ENCODE measurements at places on chromosomes 3 and 15.

DNA sequence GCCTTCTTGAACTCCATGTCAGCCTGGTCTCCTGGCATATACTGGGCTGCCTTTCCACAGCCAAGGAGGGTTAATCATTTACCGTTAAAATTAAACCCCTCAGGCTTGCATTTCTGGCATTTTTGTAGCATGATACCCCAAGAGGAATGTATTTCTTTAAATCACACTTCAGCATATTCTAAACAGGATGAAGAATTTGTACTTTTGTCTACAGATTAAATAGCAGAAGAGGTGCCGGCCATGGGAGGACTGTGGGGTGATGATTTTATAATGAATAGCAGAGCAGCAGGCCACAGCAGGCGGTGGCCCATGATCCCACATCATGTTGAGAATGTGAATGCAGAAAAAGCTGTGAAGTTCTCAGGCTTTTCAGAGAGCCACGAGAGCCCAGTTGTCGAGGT is 90.2 kb downstream of the ARNT2 start:
- DNase-seq, result no peak

- DNase-seq, result no peak
Observed at GRCh38 chr3:25495726-25496253, 67.7 kb downstream of the RARB start.

DNA sequence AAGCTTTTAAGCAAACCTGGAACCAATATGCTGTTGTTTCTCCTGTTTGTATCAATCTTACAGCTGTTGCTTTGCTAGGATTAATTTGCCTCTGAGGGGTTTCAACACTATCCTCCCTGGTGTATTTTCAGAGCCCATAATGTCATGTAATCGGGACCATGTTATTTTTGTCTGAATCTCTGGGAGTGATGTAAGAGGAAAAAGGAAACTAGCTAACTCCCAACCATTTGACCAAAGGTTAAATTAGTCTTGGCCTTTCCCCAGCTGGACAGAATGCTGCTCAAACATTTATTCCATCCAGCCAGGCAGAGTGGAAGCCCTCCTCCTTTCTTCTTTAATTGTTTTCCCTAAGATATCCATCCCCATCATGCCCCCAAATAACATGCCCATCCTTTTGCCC is 142.2 kb downstream of the ALDH1A2 start:
- DNase-seq, result no peak

GRCh38 chr15:63094495-63094931 is 27.1 kb upstream of the LACTB start:
- no peak for DNase-seq

- DNase-seq, result peak; percentile 8
Observed at GRCh38 chr3:4584456-4585249, 91.5 kb downstream of the ITPR1 start.

DNA sequence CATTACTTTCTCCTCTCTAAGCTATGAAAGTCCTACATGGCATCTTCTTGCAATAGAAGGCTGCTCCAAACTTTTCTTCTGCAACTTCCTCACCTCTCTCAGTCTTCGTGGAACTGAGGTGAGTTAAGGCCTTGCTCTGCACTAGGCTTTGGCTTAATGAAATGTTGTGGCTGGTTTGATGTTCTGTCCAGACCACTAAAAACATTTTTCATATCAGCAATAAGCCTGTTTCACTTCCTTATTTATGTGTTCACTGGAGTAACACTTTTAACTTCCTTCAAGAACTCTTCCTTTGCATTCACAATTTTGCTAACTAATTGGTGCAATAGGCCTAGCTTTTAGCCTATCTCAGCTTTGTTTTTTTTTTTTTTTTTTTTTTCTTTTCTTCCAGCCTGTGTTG is 335.3 kb upstream of the NECTIN3 start:
- DNase-seq, result no peak

GRCh38 chr3:60764870-60765269 is 486.4 kb downstream of the FHIT start:
- DNase-seq, result no peak

DNA sequence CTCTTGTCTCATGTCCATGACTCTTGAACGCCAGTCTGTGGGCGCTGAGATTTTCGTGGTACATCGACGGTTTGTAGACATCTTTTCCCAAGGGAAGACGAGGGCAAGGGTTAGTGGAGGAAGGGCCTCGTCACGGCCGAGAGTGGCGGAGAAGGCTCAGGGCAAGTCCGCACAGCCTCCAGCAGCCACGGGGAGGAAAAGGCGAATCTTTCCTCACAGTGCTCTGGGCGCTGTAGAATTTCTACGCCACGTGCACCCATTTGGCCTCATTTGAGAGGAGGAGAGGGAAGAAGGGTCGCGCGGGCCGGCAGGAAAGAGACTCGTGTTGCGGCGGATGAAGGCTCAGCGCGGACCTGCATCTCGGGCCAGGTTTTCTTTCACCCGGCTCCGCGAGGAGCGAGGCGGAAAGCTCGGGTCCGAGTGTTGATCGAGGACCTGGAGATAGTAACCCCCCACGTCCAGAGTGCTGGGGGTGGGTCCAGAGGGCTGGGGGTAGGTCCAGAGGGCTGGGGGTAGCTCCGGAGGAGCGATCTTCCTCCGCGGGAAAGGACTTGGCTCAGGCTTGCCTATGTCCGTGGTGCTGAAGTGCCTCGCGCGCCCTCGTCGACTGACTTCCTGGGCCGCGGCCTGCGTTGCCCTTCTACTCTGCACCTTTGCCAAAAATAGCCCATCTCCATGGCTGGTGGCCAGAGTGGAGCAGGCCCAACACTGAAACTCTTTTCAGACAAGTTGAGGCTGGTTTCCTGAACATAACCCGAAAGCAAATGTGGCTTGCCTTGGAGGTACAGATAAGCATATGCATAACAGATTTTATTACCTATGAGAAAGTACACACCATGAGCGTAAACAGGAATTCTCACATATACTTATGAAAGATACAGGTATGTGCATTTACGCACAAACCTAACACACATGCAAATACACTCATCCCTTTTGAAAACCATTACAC is 1.1 kb downstream of the SLC35G2 start:
- DNase-seq, result peak; percentile 9

DNA sequence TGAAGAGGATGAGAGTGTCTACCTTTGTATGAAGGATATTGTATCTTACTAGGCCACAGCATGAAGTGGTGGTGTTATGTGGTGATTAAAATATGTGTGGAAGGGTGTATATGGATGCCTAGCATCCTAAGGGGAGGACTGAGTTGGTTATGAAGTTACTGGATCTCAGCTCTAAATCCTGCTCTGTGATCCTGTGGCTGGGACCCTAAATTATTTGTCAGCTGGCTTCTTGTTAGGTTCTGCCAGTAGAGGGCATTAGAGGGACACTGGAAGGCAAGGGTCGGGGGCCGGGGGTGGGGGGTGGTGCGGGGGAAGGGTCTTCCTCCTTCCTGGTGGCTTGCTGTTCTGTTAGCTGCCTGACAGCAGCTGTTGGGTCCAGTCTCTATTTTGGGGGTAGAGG is 34.9 kb downstream of the MORF4L1 start:
- DNase-seq, result no peak

DNA sequence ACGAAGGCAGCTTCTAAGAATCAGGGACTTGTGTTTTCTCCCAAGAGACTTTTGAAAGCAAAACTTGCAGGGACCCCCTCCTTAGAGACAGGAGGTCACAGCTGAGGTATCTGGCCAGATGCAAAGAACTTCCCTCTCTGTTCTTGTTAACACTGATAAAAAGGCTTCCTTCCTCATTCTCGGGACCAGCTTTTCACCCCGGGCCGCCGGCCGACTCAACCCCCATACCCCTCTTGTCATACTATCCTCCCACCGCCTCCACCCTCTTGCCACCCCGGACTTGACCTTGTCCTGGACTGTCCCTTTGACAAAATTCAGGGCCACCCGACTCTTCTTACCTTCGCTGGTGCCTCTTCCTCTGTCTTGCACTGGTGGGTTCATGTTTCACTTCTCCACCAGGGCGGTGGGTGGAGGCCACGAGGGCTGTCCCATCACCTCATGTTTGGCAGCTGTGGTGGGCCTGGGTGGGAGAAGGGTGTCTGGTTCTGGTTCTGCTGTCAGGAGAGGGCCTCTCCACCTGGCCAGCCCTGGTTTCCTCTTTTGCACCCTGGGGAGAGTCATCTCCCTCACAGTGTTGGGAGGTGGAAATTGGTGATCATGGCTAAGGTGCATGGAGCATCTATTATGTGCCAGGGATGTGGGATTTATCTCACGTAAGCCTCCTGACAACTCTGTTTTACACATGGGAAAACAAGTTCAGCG is 32.5 kb downstream of the BHLHE40 start:
- DNase-seq, result no peak

DNA sequence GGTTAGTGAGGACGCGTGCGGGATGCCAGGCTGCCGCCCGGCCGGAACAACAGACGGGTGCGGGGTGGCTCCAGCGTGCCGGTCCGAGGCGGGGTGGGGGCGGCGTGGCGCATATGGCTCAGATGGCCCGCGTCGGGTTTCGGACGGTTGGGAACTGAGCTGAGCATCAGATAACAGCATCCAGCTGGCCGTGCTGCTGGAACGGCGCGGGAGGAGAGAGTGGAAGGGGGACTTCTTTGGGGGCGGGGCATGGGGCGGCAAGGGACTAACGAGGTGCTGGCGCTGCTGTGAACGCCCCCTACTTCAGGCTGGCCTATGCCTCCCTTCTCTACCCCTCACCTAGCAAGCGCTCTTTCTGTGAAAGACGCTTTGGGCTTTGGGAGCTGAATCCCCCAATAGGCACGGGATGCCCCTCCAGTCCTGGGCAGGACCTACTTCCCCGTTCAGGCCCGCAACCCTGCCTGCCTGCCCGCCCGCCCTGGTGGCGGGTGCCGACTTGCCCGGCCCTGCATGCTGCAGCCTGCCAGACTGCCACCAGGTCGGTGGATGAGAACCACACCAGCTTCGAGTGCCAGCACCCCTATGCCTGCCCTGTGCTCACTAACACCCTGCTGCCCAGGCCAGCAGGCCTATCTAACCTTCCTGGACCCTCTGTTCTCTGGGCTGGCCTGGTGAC is 542 bp downstream of the INKA1 start:
- DNase-seq, result peak; percentile 31

All from activated CD4-positive, alpha-beta T cell treated with anti-CD3 and anti-CD28 coated beads for 4 hours (primary cell).